ENCODE measurements at places on chromosomes 7 and 10. TPM values are rescaled to one million over a fixed set of nuclear protein-coding genes. Genes with fewer than 3 reads are reported as not detected.
A peak's percentile ranks its signal among the peaks of the same experiment; 100 is the strongest.

SPDYE2 gene
- not detected for total RNA-seq

DNA sequence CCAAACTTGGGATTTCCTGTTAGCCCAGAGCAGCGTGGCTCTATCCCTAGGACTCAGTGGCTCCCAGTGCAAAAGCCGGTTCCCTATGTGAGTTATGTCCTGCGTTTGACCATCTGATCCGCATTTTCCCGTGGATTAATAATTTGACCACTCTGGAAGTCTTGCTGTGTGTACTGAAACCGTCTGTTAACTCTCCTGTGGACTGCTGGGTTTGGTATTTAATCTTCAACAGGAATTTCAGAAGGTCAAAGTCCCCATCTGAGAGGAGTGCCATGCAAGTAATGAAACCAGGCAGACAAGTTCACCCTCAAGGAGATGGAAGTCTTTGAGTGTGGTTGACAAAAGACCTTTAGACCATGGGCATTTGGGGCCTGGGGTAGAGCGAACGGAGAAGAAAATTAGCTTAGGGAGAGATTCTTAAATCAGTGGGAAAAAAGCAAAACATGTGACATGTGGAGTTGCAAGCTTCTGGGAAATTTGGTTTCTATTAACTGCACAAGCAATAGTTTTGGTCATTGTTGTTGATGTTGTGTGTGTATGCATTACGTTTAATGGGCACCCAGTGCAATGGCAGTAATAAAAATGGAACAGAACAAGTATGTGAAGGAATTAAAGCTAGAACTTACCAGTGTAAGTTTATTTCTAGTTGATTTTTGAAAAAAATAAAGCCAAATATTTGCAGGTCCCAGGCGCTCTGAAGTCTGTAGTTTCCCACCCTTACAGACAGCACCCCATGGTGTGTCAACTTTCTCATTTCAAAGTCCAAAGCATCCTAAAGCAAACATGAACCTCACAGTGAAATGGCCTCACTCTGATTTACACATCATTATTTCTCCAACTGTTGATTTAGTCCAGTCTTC, 38.2 kb downstream of the LYZL1 start:
- no peaks in the 10 kb centered on the region for H3K27me3 ChIP-seq
- no peaks in the 10 kb centered on the region for H3K36me3 ChIP-seq

DNA sequence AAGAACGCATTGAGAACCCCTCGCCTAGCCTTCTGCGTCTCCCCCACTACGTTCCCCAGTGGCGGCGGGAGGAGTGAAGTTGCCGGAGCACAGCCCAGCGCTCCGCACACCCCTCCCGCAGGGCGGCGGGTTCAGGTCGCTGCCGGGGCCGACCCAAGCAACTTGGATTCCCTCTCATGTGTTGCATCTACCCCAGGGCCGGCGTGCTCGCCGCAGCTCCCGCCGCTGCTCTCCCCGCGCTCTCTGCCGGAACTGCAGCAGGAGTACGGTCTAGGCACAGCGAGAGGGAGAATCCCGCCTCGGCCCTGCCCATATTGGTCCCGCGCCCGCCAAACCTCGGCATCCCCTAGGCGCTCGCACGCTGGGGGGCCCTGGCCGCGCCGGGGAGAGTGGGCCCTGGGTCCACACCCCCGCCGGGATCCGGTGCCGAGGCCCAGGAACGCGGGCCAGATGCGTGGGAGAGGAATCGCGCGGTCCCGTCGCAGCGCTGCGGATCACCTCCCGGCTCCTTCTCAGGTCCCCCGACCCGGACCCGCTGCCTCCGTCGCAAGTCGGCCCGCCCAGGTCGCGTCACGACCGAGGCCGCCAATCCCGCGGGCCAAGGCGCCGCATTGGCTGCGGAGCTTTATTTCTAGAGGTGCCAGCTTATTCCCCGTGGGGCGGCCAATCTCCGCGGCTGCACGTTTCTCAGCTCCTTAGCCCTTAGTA, 648 bp upstream of the TMEM243 start:
- H3K4me3 ChIP-seq, result peak overlapping the region; percentile 95
- no peaks in the 10 kb centered on the region for H3K36me3 ChIP-seq
- DNase-seq, result peak; percentile 73
- no peaks in the 10 kb centered on the region for H3K27me3 ChIP-seq

DNA sequence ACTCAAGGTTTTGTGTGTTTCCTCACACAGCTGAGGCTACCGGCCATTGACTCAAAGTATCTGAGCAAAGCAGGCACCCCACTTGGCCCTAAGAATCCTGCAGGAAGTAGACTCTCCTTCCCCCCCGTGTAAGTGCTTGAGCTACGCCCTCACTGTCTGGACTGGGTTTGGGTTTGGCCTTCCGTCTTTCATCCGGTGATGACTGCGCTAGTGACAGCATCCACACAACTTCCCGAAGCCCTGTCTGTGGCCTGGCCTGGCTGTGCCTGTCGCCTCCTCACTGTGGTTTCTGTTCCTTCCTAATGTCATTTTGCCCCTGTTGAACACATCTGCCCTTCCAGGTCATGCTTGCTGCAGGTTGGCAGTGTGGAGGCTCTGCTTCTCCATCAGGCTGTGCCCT, 14.5 kb downstream of the C7orf57 start:
- no peak overlapping the region for H3K4me3 ChIP-seq
- no peaks in the 10 kb centered on the region for H3K36me3 ChIP-seq
- no peak for DNase-seq
- H3K4me1 ChIP-seq, result no peaks in the 10 kb centered on the region
- H3K27ac ChIP-seq, result no peak overlapping the region
- H3K27me3 ChIP-seq, result no peaks in the 10 kb centered on the region

DNA sequence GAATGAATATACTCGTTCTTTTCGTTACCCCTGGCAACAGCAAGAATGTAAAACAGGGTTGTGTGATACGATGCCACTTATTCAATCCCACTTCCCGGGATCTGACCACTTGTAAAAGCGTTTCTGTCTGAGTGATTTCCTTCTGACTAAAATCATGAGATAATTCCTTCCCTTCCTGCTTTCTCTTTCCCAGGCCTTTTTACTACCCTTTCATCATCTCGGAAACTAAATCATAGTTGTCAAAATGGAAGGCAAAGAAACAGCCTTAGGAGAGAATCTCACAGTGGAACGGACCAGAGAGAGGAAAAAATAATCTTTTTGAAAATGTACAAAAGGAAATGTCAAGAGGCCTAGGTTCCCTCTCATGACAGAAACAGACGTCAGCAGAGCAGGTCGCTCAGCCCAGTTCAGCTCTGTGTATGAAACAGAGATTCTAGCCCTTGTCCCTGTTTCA, 29.8 kb downstream of the DIP2C start:
- H3K27ac ChIP-seq, result no peak overlapping the region
- no peaks in the 10 kb centered on the region for H3K27me3 ChIP-seq
- no peaks in the 10 kb centered on the region for H3K36me3 ChIP-seq
- DNase-seq, result no peak
- no peaks in the 10 kb centered on the region for H3K4me1 ChIP-seq

- no peak overlapping the region for H3K4me3 ChIP-seq
- no peak overlapping the region for H3K27ac ChIP-seq
- H3K4me1 ChIP-seq, result no peaks in the 10 kb centered on the region
- no peaks in the 10 kb centered on the region for H3K36me3 ChIP-seq
Observed at GRCh38 chr10:78664929-78665553, 403.7 kb upstream of the ZMIZ1 start.

GRCh38 chr10:77448226-77448625, 189.4 kb downstream of the KCNMA1 start:
- DNase-seq, result no peak
- no peaks in the 10 kb centered on the region for H3K4me1 ChIP-seq
- no peaks in the 10 kb centered on the region for H3K36me3 ChIP-seq
- H3K27me3 ChIP-seq, result no peaks in the 10 kb centered on the region

- no peak overlapping the region for H3K4me3 ChIP-seq
- H3K27me3 ChIP-seq, result no peaks in the 10 kb centered on the region
- H3K27ac ChIP-seq, result no peak overlapping the region
- no peak for DNase-seq
Observed at GRCh38 chr10:92837456-92837855, 10.9 kb upstream of the EXOC6 start.

Measured in breast epithelium (tissue), 4 donors.